Fibroblast of villous mesenchyme (primary cell): ENCODE measurements at places on chromosomes 6 and 20.

DNA sequence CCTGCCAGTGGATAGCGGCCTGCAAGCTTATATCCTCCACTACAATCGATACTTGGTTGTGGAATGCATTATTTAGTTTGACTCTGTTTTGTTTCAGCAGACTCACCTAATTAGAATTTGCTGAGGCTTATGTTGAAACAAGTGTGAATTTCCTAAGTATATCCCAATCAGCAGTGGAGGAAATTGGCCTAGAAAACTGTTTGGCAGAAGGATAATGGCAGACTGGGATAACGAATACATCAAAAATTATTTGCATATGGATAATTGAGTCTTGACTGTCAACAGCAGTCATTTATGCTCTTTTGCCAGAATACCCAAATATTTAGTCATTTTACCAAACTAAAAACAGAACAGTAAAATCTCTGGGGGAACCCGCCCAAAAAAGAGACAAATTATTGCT is 261.0 kb downstream of the DOK5 start:
- no peak for DNase-seq

DNA sequence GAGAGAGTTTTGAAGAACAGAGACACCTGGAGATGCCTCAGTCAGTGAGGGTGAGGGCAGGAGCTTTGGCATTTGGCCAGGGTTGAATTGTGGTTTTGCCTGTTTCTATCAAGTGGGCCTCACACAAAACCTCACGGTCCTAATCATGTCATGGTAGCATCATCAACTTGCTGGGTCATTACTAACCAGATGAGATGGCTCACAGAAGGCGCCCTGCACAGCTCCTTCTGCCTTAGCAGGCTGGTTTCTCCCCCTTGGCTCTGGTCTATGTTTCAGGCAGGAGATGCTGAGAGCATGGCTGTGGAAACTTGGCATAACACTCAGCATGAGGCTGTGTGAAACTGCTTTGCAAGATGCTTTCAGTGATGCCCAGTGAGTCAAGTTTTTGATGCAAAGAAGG is 99.3 kb downstream of the LRRC1 start:
- DNase-seq, result peak; percentile 13

GRCh38 chr6:68410021-68410420 is 225.1 kb upstream of the ADGRB3 start:
- no peak for DNase-seq

DNA sequence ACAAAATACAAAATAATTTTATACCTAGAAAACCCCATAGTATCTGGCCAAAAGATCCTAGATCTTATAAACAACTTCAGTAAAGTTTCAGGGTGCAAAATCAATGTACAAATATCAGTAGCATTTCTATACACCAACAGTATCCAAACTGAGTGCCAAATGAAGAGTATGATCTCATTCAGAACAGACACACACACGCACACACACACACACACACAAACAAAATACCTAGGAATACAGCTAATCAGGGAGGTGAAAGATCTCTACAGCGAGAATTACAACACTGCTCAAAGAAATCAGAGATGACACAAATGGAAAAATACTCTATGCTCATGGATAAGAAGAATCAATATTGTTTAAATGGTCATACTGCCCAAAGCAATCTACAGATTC is 49.2 kb downstream of the TOMM6 start:
- DNase-seq, result peak; percentile 18

DNA sequence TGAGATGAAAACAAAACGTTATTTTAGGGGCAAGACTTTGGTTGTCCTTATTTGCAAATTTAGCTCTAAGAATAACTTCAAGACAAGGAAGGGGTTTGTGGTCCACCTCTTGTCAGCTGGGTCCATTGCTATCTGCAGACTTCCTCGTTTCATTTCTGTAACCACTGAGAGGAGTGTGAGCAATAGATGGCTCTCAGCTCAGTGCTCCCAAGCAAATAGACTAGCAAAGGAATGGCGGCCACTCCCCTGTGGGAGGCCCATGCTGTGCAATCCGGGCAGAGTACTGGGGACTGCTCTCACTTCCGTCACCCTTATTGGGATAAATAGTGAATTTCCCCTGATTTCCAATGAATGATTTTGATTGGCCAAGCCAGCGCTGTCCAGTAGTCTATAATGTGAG is 176.6 kb downstream of the ZDHHC14 start:
- DNase-seq, result no peak

GRCh38 chr6:164015088-164015484 is 600.6 kb downstream of the QKI start:
- no peak for DNase-seq

- peak; percentile 84 for DNase-seq
Measured at GRCh38 chr6:113122060-113122459, 735.1 kb upstream of the MARCKS start.

DNA sequence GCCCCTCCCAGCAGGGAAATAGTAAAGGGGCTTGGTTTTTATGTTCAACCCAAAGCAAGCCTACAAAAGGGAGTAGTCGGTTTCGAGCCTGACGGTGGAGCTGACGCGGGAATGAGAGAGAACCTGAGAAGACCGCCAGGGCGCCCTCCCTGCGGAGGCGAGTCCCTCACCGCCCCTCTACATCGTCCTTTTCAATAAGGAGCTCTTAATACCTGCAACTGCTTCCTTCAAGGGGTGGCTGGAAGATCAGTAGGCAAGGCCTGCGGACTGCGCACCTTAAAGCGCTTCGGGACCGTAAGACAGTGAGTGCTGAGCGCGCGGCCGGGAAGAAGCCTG is 709 bp upstream of the ZNF76 start:
- peak; percentile 77 for DNase-seq

DNA sequence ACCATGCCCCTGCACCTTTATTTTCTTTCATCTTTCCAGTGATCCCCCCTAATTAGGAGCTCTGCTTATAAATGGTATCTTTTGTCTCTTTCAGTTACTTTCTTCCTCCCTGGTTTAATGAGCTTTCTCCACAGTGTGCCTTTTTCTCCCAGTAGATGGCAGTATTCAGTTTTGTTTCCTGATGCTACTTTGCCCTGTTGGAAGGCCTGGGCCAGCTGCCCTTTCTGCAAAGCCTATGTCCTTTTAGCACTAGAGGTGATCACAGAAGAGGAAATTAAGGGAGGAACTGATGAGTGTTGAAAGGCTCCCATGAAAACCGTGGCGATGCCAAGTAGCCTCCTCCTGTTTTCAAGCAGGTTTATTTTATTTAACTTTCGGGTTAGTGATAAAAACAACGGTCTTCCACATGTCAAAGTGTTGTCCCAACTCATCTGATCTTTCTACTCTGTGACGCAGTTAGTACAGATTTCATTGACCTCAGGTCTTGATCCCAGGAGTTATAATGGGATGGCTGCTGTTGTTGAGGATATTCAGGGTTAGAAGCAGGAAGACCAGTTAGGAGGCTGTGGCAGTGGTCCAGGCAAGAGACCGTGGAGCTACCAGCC is 184.2 kb upstream of the BMP2 start:
- DNase-seq, result peak; percentile 50

- DNase-seq, result no peak
Measured at GRCh38 chr6:126341126-126341525, 1.2 kb downstream of the CENPW start.

GRCh38 chr6:91895599-91896285 is 1308.9 kb upstream of the MAP3K7 start:
- DNase-seq, result peak; percentile 0
